ENCODE measurements at places on chromosomes 1 and 21. TPM values are rescaled to one million over a fixed set of nuclear protein-coding genes. Genes with fewer than 3 reads are reported as not detected.

DNA sequence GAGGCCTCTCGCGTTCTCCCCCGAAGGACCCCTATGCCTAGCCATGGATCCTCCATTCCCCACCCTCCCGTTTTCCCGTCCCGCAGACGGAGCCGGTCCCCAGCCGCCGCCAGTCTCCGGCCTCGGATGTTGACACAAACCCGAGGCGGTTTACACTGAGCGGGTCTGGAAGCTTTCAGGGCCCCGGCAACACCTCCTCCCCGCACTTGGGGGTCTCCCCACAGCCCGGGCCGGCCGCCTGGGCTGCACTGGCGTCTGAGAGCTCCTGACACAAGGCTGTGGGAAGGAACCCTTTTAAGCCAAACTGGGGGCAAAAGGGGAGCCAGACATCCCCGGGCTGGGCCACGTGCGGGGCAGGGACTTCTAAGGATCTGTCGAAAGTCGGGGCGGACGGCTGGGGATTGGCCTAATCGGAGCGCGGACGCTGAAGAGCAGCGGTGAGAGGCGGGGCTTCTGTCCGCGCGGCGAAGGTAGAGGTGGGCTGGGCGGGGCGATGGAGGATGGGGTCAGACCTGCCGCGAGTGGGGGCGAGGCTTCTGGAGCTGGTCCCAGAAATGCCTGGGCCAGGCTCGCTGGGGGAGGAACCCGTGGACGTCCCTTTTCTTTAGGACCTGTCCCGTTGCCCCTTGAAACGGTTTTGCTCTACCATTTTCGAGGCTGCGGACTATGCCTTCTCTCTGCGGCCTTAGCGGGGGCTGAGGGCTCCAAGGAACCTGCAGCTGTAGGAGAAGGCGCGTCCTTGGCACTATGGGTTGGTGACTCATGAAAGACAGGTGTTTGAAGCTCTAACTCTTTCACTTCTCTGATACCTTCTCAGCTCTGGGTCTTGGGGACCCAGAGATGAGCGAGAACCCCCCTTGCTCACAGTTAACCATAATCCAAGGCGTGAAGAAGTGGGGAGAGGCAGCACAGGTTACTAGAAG, 1.2 kb upstream of the HPCAL4 start:
- DNase-seq, result no peak
- peaks cover 21% of the 10 kb centered on the region for H3K4me1 ChIP-seq
- no peak overlapping the region for H3K27ac ChIP-seq
- peaks cover 54% of the 10 kb centered on the region for H3K27me3 ChIP-seq

DNA sequence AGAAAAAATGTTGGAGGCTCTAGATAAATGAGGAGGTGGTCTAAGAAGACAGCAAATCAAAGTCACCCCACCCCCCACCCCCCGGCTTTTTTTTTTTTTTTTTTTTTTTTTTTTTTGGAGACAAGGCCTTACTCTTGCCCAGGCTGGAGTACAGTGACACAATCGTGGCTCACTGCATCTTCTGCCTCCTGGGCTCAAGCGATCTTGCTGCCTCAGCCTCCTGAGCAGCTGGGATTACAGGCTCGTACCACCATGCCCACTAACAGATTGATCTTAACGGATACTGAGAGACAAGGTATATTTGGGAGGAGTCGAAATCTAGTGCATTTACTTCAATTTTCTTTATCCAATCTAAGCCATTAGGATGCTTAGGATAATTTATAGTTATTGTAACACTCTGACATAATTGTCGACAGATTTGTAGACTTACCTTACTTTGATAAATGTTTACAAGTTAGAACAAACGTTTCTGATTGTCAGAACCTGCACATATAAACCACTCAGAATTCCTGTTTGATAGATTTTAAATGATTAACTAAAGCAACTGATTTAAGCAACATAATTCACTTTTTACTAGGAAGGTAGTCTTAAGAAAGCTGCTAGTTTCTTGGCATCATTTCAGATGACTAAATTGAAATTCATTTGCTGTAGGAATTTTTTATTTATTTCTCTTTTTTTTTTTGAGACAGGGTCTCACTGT, 33.7 kb upstream of the NBL1 start:
- no peaks in the 10 kb centered on the region for H3K36me3 ChIP-seq
- H3K27me3 ChIP-seq, result no peaks in the 10 kb centered on the region
- H3K4me3 ChIP-seq, result no peak overlapping the region
- DNase-seq, result no peak

SLC25A24 gene
- total RNA-seq, result 21.3 TPM

DNA sequence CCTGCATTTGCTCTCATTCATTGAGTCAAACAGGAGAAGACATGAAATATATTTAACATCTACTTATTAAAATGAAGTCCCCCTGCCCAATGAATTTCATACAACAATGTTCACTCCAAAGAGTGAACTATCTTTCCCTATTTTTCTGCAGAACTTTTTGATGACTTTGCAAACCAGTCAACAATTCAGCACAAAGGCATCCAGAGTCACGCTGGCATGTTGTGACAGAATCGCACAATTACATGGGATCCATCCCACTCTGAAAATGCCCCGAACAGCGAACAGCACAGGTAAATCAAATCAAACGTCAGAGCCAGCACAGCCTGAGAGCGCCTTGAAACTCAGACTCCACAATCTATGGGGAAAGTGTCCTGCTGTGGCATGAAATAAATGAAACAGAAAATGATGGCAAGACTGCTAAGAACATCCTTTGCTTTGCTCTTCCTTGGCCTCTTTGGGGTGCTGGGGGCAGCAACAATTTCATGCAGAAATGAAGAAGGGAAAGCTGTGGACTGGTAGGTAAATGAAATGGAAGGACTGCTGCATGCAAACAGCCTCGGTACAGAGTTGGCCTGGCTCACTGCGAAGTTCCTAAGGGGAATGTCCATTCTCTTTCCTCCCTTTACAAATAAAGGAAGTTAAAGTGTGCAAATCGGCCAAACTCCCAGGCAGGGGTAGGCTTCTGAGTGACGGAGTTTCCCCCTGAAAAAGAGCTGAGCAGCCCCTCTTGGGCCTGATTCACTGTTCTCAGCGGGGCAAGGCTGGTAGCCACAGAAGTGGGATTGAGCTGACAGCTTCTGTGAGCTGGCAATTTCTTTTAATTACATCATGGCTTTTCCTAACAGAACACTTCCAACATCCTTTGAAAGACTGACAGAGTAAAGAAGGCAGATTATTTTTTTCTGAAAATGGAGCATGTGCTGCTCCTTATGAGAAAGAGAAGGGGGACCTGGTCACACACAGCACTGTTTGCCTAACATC, at the start of gene DNASE2B:
DNASE2B (plus strand) TSS at position 310 of the 981 bp plus-strand sequence; CDS start at position 391, 81 bp downstream.
- no peak within 1 kb of the TSS for H3K4me3 ChIP-seq
- no peaks in the 10 kb centered on the region for H3K4me1 ChIP-seq
- H3K27me3 ChIP-seq, result no peaks in the 10 kb centered on the region
- H3K36me3 ChIP-seq, result no peaks in the 10 kb centered on the region

CD84 gene
- total RNA-seq, result 3.9 TPM

- DNase-seq, result no peak
- peak overlapping the region; percentile 36 for H3K4me3 ChIP-seq
- no peaks in the 10 kb centered on the region for H3K36me3 ChIP-seq
- H3K4me1 ChIP-seq, result peaks cover 13% of the 10 kb centered on the region
- peak overlapping the region; percentile 56 for H3K27ac ChIP-seq
- peaks cover 45% of the 10 kb centered on the region for H3K27me3 ChIP-seq
Observed at GRCh38 chr1:110554871-110555801, 36.2 kb upstream of the KCNA10 start.

PCAT6 gene
- not detected for total RNA-seq

GRCh38 chr1:37732111-37732780, 32.7 kb downstream of the EPHA10 start:
- H3K27ac ChIP-seq, result no peak overlapping the region
- no peak overlapping the region for H3K4me3 ChIP-seq
- no peaks in the 10 kb centered on the region for H3K4me1 ChIP-seq
- DNase-seq, result peak; percentile 29

BLACAT1 gene
- total RNA-seq, result not detected

GRCh38 chr1:50023292-50024159, at the start of gene AGBL4:
TSS of gene AGBL4 (minus strand) at chr1:50023954.
- H3K27me3 ChIP-seq, result no peaks in the 10 kb centered on the region
- no peak within 1 kb of the TSS for H3K27ac ChIP-seq
- no peaks in the 10 kb centered on the region for H3K4me1 ChIP-seq
- peak within 1 kb of the TSS; percentile 29 for H3K4me3 ChIP-seq
- H3K36me3 ChIP-seq, result no peaks in the 10 kb centered on the region

- DNase-seq, result no peak
- H3K4me1 ChIP-seq, result no peaks in the 10 kb centered on the region
- no peaks in the 10 kb centered on the region for H3K36me3 ChIP-seq
Observed at GRCh38 chr1:198102454-198102827, 54.4 kb upstream of the NEK7 start.

DNA sequence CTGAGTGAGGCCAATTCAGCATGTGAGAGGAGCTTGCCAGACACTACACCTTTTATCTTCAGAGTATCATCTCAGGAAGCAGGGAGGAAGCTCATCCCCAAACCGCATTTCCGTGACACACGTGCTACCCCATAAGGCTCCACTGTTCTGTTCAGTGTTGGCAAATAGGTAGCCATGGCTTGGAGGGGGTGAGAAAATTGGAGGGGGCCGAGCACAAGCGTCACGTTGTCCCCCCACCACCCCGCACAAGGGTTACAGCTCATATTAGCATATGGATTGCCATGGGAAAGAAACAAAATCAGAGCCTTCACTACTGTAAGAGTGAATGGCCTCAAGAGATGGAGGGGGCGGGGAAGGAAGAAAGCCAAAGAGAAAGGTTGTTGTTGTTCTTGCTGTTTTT, 46.7 kb downstream of the OLIG1 start:
- DNase-seq, result peak; percentile 29
- no peaks in the 10 kb centered on the region for H3K4me1 ChIP-seq
- H3K27ac ChIP-seq, result no peak overlapping the region
- peaks cover 5% of the 10 kb centered on the region for H3K27me3 ChIP-seq
- H3K36me3 ChIP-seq, result no peaks in the 10 kb centered on the region
- no peak overlapping the region for H3K4me3 ChIP-seq

FNDC10 gene
- 1.1 TPM for total RNA-seq

DNAI4 gene
- 5.6 TPM for total RNA-seq

KCNA2 gene
- total RNA-seq, result 5.8 TPM

- H3K36me3 ChIP-seq, result no peaks in the 10 kb centered on the region
- H3K27ac ChIP-seq, result no peak overlapping the region
- H3K4me3 ChIP-seq, result no peak overlapping the region
- DNase-seq, result no peak
- no peaks in the 10 kb centered on the region for H3K27me3 ChIP-seq
- H3K4me1 ChIP-seq, result no peaks in the 10 kb centered on the region
Observed at GRCh38 chr1:182765391-182765790, 24.2 kb upstream of the NPL start.

SERINC2 gene
- 0.71 TPM for total RNA-seq

TYW3 gene
- 27.6 TPM for total RNA-seq

Measured in sigmoid colon (tissue), 7 donors.